Sciatic nerve (tissue), 2 donors: ENCODE measurements at places on chromosomes 2 and 18. TPM values are rescaled to one million over a fixed set of nuclear protein-coding genes. Genes with fewer than 3 reads are reported as not detected.

The C2orf78 gene
- total RNA-seq = not detected

DNA sequence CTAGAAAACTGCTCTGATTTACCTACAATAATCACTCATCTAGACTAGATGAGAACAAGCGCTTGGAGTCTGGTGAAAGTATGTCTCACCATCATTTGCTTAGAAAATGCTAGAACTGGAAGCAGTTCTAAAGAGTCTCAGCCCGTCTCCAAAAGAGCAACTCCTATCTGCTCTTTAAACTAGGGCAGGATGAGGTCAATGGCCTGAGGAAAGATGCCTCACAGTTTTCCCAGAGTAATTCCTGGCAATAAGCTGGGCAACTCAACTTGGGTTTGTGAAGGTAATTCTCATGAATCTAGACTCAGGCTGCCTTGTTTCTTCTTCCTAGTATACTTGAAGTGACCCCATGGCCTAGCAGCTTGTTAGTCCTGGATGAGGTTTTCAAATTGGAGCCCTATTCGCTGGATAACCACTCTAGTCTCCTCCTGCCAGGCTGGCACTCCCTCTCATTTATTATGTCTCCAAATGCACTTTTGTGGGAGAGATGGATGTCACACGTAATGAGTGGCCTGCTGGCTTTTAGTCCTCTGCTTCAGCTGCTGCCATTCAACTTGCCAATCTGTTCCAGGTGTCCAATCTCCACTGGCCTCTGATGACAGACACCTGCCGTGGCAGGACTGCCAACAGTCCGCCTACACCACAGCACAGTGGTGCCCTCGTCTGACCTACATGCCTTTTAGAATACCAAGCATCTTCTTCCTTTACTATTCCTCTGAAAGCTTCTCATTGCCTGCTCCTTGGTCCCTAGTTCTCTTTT is 80.9 kb downstream of the CABYR start:
- no peak for DNase-seq

The IL1RN gene
- total RNA-seq = 15.0 TPM

- no peak for DNase-seq
These were observed 60.1 kb downstream of the PIGN start for GRCh38 chr18:62126737-62127136.

The TLX2 gene
- total RNA-seq = not detected

DNA sequence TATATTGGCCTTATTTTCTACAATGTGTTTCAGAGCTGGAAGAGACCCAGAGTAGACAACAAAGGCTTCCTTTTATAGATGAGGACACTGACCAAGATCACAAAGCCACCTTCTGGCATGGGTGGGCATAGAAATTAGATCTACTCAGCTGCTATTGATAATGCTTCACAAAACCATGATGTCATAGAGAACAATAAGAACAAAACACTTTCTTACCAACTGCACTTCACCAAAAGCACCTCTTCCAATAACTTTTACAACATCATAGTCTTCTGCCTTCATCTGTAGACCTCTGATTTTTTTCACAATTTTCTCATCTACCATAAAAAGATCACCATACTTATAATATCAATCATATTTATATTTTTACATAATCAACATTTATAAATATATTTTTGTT is 58.1 kb downstream of the ROCK2 start:
- DNase-seq = no peak

The COBLL1 gene
- total RNA-seq = 119 TPM

- DNase-seq = no peak
These were observed 215.5 kb upstream of the CWC22 start for GRCh38 chr2:180222644-180223043.

The RFTN2 gene
- total RNA-seq = 47.7 TPM

The CD226 gene
- 3.1 TPM for total RNA-seq

DNA sequence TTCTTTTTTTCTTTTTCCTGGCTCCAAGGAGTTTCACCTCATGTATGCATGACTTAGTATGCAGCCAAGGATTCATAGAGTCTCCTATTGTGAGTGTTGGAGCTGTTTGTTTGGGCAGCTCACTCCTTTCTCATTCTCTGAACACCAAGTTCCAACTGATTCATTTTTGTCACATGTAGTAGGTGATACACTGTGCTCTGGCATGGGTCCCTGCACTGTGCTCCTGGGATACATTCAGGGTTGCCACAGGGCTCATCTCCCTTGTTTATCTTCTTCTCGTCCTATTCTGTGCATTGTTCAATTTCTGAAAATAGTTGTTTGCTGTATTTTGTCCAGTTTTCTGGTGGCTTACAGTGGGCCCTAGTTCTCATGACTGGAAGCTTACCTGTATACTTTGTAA is 96.8 kb downstream of the ZNF407 start:
- no peak for DNase-seq

- no peak for DNase-seq
These were observed 20.0 kb upstream of the HPCAL1 start for GRCh38 chr2:10282611-10283105.

DNA sequence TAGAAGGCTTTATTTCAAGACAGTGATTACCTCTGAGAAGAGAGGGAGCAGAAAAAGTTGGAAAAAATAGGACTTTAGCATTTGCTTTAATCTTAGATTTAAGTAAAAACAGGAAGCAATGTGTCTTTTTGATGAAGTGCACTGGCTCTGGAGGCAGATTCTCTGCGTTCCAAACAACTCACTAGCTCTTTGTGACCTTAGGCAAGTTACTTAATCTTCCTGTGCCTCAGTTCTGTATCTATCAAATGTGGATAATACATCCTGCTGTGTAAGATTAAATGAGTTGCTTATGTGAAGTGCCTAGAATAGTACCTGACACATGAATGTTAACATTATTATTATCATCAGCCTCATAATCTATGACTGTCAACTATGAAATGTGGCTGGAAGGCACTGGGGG is 42.3 kb downstream of the RPRD1A start:
- DNase-seq = no peak

DNA sequence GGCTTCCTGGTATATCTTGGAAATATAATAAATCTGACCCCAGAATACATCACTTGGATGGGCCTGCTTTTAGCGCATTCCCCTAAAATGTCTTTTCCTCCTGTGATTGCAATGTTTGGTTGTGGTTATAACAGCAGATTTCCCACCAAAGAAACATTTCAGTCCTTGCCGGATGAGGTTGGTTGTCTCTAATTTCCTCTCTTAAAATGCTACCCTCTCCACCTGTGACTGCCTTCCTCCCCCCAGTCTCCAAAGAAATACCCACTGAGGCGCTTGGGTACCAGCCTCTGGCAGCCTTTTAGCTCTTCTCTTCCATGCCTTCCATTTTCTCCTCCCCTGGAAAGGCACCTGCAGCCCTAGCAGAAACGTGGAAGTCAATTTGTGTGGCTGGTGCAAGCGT is 102.1 kb upstream of the SIX3 start:
- DNase-seq = no peak

GRCh38 chr2:28096421-28096820 is 205.9 kb downstream of the BABAM2 start:
- no peak for DNase-seq

The ZSWIM2 gene
- not detected for total RNA-seq

The INHBB gene
- 37.4 TPM for total RNA-seq

The ERFE gene
- total RNA-seq = 0.58 TPM

- no peak for DNase-seq
These were observed 216.9 kb downstream of the UXS1 start for GRCh38 chr2:105977212-105977611.

The SRD5A2 gene
- not detected for total RNA-seq

- DNase-seq = no peak
These were observed 802.1 kb upstream of the SLC39A10 start for GRCh38 chr2:194854941-194855340.

The CDC42EP3 gene
- total RNA-seq = 53.1 TPM

- DNase-seq = no peak
These were observed 1076.7 kb upstream of the PIK3C3 start for GRCh38 chr18:40878371-40878770.

- DNase-seq = no peak
These were observed 295.0 kb downstream of the SMAD2 start for GRCh38 chr18:47635416-47635815.

The PMS1 gene
- 27.5 TPM for total RNA-seq

DNA sequence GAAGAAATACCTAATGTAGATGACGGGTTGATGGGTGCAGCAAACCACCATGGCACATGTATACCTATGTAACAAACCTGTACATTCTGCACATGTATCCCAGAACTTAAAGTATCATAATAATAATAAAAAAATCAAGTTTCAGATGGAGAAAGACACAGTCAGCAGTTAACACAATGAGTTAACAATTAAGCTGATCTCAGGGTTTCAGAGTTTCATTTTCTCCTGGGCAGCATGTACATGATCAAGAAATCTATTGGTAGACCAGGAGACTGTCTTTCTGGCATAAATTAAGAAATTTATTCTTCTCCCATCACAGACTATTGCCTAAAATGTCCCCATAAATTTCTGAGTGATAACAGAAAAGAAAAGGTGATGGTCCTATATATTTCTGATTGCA is 155.3 kb downstream of the RAD51AP2 start:
- DNase-seq = no peak

The TP53I3 gene
- total RNA-seq = 25.3 TPM

- DNase-seq = no peak
These were observed 6.7 kb downstream of the SMARCAL1 start for GRCh38 chr2:216418981-216419380.

GRCh38 chr2:133624551-133624950 is 56.3 kb upstream of the NCKAP5 start:
- no peak for DNase-seq

- DNase-seq = no peak
These were observed 218.5 kb downstream of the TPGS2 start for GRCh38 chr18:36610258-36610657.

GRCh38 chr2:62319070-62319469 is 123.2 kb downstream of the B3GNT2 start:
- DNase-seq = no peak

DNA sequence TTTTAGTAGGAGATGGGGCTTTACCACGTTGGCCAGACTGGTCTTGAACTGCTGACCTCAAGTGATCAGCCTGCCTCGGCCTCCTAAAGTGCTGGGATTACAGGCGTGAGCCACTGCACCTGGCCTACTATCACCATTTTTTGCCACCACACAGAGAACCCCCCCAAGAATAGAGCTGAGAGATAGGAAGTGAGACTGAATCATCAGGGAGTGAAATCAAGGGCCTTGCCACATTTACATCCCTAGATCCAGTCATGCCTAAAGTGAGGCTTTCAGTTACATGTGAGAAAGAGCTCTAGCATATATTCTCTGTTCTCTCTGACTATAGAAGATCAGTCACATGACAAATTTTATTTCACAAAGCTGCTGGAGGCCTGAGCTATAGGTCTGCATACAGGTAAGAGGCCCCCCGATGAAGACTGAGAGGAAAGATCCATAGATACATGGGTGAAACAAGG is 28.0 kb upstream of the KCMF1 start:
- no peak for DNase-seq

DNA sequence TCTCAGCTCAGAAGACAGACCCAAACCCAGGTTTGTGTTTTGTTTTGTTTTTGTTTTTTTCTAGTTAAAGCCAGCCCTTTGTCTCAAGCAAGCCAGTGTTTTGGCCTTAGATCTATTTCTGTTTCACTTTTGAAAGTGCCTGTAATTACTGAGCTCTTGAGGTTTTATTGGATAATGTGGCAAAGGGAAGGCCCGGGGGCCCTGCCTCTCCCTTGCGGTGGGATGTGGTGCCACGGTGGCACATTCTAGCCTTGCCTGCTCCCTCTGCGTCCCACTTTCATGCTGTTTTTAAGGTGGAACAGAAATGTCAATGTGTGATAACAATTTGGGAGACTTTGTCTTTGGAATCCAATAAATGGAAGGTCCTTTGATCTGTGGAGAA is 2.5 kb downstream of the HPCAL1 start:
- DNase-seq = no peak

DNA sequence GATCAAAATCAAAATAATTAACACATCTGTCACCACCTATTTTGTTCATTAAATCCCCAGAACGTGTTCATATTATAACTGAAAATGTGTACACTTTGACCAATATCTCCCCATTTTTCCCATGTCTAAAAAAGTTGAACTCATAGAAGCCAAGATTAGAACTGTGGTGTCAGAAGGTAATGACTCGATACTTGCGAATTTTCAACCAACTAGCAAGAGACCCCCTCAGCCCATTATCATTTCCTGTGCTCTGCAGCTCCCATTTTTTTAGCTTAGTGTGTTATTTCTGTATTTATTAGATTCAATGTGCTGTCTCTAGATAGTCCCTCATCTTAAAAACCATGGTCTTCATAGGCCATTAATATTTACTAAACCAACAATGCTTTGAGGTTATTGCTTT is 248.7 kb upstream of the PIK3C3 start:
- no peak for DNase-seq

GRCh38 chr2:16962505-16962904 is 296.9 kb upstream of the CYRIA start:
- no peak for DNase-seq

DNA sequence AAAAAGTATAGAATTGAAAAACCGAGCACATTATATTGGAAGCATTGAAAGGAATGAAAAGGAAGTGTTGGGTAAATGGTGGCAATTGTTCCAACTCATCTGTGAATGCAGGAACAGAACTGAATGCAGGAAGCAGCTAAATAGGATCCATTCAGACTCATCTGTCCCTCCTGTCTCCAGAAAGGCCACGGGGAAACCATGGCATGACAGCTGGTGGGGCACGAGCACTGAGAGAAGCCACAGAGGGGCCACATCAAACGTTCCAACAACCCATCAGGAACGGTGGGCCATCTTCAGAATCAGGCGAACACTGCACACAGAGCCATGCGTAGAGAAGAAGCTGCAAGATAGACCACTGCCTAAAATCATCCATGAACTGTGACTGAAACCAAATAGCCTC is 138.5 kb upstream of the SLC35G4 start:
- DNase-seq = no peak

- DNase-seq = no peak
These were observed 566.0 kb downstream of the TMX3 start for GRCh38 chr18:68148863-68149262.

The HRH4 gene
- total RNA-seq = 0.36 TPM

The UPP2 gene
- not detected for total RNA-seq

GRCh38 chr2:74566076-74566753 is 11.7 kb downstream of the DOK1 start:
- no peak for DNase-seq

DNA sequence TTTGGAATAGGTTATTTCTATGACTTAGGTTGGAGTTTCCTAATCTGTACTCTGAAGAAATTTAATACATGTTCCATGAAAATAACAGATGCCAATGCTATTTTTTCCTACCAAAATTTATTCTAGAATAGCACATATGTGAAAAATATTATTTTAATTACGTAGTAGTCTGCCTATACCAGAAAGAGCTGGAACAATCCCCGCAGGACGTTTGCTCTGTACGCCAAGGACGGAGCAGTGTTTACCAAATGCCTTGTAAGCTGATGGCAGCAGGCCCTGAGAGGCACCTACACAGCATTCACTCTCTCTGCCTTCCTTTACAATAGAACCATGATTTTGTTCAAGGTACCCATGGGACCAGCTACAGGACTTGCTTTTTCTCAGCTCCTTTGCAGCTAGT is 16.8 kb upstream of the SLC1A4 start:
- DNase-seq = no peak
